ENCODE measurements at places on chromosomes 16 and 17.
A peak's percentile ranks its signal among the peaks of the same experiment; 100 is the strongest.

GRCh38 chr17:41178843-41179616, 1.0 kb upstream of the KRTAP4-2 start:
- no peak for DNase-seq

- DNase-seq, result no peak
Measured at GRCh38 chr16:77686385-77686784, 35.9 kb upstream of the NUDT7 start.

DNA sequence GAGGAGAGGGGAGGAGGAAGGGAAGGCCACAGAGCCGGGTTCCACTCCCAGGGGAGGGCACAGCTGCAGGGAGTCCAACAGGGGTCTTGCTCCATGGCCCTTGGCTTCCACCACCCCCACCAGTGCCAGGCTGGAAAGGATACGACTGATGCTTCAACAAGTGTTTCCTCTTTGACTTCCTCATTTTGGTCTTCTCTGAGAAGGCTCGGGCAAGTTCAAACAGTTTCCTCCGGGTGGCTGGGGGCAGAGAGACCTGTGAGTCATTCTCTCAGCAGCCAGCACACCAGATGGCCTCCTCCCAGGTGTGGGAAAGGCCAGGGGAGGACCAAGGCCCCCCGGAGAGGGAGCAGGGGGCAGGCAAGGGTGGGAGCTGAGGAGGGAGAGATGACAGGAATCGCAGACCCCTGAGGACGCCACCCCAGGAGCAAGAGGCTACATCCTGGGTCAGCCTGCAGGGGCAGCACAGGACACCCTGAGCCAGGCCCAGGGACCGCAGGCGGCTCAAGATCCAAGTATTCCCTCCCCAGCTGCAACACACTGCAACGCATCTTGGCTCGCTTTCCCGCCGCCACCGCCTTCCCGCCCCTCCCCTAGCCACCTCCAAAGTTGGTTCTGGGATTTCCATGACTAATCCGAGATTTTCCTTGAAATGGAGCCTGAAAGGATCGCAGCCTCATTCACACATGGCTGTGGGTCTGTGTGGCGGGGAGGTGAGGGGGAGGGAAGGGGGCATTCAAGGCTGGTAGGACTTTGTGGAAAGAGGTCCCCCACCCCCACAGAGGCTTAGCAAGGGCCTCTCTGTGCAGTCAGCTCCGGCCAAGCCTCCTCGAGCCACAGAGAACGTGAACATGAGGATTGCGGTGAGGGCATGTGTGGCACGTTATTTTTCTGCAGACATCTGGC, 18.4 kb upstream of the MRPS23 start:
- peak; percentile 89 for DNase-seq

GRCh38 chr17:30236766-30237165, 1.3 kb upstream of the SLC6A4 start:
- DNase-seq, result peak; percentile 73

- DNase-seq, result no peak
Measured at GRCh38 chr17:1201132-1201702, 21.4 kb upstream of the ABR start.

DNA sequence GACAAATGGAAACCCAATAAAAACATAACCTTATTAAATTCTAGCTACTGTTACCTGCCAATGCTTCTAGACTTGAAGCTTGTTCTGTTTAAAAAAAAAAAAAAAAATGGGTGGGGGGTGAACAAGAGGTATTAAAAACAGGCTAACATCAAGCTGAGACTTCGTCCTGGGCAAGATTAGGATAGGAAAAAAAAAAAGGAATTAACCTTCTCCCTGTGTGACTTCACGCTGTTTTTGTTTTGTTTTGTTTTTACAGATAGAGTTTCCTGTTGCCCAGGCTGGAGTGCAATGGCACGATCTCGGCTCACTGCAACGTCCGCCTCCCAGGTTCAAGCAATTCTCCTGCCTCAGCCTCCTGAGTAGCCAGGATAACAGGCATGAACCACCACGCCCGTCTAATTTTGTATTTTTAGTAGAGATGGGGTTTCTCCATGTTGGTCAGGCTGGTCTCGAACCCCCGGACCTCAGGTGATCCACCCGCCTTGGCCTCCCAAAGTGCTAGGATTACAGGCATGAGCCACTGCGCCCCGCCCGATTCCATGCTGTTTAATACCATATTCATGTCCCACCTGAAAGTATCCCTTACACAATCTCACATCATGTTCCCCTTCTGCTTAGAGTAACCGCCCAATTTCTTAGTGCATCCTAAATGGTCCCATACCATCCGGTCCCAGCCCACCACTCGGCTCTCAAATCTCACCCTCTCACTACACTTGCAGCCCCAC, 2.2 kb downstream of the USP31 start:
- no peak for DNase-seq

DNA sequence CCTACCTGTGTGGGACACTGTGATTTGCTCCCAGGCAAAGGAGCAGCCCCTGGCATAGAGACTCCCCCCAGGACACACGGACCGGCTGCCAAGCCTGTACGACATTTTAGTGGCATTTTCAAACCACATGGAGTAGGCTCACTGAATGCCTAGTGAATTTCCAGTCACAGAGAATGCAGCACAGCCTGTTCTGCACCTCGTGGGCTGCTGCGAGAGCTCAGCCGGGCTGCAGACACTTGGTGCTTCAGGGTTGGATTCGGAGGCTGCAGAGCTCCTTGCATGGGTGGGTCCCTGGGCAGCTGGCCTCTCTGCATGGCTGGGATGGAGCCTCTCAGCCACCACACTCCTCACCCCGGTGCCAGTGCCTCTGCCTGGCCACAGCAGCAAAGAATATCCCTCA, 51.2 kb upstream of the HNF1B start:
- no peak for DNase-seq

GRCh38 chr17:48719642-48720265, 2.6 kb downstream of the PRAC1 start:
- DNase-seq, result peak; percentile 35

DNA sequence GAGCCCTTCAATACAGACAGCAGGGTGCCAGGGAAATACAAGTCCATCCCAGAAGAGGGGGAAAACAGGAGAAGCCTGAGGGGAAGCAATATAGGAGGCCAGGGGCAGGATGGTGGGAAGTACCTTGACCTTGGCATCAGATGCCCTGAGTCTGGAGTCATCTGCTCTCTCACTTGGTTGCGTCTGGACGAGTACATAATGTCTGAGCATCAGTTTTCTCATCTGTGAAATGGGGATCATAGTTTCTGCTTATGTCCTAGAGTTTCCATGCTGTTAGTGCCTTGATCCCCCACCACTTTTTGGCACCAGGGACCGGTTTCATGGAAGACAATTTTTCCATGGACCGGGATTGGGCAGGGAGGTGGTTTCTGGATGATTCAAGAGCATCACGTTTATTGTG, 2.3 kb downstream of the STAT5A start:
- no peak for DNase-seq

GRCh38 chr17:46810837-46811236, 7.7 kb downstream of the WNT3 start:
- no peak for DNase-seq

DNA sequence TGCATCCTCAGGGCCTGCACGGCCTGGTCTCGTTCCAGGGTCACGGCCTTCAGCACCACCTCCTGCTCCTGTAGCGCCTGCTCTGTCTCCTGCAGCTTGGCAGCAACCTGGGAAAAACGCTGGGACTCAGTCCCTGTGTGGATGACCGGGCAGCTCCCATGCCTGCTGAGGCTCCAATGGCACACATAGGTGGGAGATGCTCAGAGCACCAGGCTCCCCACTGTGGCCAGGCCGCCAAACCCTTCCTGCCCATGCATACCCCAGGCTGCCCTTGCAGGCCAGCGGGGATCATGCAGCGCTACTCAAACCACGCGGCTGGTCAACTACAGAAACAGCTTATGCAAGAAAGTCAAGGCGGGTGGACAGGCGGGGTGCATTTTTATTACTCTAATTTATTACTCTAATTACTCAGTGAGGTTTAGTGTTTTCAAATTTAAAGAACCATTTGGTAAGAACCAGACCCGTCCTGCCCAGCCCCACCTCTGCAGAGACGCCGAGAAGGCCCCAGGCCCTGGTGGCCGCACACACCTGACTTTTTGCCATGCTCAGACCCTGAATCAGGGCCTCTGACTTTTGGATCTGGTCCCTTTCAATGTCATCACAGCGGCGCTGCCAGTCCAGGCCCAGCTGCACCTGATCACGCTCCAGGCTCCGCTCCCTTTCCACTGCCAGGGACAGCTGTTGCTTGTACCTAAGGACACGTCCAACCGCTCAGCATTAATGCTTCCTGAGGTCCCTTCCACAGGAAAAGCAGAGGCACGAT, 34.0 kb downstream of the CCDC57 start:
- DNase-seq, result no peak

- no peak for DNase-seq
Measured at GRCh38 chr16:2981899-2982250, 1.6 kb upstream of the PKMYT1 start.

DNA sequence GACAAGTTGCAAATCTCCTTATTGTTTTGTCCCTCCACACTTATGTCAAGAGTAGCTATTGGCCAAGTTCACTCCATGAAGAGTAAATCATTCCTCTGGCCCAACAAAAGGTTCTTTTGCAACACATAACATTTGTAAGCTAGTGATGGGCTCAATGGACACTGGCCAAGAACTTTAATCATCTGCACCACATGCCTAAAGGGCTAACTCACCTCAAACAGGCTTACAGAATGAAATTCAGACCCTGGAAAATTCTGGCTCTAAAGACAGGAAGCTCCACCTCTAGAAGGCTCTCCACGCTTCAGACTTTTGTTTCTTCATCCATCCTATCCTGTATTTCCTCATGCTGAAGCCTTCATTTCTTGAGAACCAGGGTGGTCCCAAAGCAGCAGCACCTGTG, 10.9 kb upstream of the ANKFN1 start:
- DNase-seq, result no peak

DNA sequence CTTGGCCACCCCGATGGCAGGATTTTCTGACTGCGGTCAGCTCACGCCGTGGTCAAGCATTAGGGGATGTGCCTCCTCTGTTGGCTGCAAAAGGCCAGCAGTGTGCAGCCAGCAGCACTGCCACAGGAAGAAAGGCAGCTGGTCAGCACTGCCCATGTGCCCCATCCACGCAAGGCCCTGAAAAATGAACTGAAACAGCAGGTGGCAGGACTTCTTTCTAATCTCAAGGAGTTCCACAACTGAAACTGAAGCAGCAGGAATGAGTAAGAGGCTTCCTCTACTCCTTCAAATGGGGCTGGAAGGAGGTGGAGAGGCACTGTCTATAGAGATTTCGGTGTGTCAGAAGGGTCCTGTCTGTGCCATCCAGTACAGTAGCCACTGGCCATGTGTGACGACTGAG, 3.2 kb downstream of the ZNF500 start:
- DNase-seq, result no peak

- no peak for DNase-seq
Measured at GRCh38 chr17:4667166-4667565, 25.7 kb upstream of the ALOX15 start.

- no peak for DNase-seq
Measured at GRCh38 chr16:76059186-76059585, 218.0 kb upstream of the CNTNAP4 start.

DNA sequence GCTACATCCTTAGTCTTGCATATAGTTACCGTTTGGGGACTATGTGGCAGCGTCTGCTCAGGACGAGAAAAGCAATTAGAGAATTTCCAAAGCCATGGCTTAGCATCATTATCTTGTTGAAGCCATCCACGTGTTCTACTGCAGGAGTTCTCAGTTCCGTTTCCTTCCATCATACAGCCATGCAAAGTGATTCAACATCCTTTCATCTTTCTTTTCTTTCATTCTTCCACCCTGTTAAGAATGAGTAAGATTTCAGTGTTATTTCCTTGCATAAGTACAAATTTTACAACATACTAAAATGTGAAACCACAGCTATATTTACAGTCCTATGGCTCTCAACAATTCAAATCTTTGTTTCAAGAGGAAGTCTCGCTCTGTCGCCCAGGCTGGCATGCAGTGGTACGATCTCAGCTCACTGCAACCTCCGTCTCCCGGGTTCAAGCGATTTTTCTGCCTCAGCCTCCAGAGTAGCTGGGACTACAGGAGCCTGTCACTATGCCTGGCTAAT, 3.8 kb downstream of the MARF1 start:
- peak; percentile 29 for DNase-seq

GRCh38 chr16:64826374-64826773, 295.5 kb downstream of the CDH11 start:
- no peak for DNase-seq
